ENCODE measurements at places on chromosomes 16 and 17.

DNA sequence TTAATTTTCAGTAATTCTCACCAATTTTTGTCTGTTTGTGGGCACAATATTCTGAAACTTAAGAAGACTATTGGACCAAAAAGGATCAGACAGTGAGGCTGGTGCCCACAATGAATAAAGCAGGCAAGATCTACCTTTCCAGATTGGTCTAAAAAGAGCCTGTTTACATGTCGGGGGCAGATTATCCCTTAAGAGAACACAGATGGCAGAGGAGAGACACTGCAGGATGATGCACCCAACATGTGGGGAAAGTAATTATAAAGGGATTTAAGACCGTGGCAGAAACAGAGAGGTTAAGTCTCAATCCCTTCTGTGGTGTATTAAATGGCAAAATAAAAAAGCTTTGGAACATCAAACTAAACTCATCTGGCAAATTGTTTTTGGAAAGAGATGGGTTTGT, 331.8 kb upstream of the CDH11 start:
- DNase-seq, result no peak

DNA sequence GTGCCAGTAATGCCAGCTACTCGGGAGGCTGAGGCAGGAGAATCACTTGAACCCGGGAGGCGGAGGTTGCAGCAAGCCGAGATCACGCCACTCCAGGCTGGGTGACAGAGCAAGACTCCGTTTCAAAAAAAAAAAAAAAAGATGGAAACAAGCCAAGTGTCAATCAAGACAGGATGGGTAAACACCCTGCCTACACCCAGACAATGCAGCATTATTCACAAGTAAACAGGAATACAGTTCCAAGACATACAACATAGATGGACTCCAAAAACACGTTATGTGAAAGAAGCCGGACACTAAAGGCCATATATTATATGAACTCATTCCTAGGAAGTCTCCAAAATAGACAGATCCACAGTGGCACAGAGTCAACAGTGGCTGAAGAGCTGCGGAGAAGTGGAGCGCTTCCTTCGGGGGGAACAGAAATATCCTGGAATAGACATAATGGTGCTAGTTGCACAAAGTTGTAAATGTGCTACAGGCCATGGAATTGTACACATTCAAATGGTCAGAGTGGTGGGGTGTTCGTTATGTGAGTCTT, 33.9 kb downstream of the ANKRD11 start:
- no peak for DNase-seq

DNA sequence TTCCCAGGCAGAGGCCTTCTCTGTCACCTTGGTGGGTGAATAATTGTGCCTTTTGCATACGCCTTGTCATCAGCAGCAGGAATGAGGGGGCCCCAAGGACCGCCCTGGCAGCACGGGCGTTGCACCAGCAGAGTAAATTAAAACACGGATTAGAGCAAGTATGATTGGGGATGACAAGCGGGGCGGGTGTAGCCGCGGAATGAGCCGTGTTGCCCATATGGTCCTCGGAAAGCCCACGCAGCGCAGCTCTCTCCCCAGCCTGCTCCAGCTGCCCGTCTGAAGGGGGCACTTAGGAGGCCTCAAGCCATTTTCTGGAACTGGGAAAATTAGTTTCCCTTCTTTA, 299.4 kb upstream of the IRX3 start:
- no peak for DNase-seq

DNA sequence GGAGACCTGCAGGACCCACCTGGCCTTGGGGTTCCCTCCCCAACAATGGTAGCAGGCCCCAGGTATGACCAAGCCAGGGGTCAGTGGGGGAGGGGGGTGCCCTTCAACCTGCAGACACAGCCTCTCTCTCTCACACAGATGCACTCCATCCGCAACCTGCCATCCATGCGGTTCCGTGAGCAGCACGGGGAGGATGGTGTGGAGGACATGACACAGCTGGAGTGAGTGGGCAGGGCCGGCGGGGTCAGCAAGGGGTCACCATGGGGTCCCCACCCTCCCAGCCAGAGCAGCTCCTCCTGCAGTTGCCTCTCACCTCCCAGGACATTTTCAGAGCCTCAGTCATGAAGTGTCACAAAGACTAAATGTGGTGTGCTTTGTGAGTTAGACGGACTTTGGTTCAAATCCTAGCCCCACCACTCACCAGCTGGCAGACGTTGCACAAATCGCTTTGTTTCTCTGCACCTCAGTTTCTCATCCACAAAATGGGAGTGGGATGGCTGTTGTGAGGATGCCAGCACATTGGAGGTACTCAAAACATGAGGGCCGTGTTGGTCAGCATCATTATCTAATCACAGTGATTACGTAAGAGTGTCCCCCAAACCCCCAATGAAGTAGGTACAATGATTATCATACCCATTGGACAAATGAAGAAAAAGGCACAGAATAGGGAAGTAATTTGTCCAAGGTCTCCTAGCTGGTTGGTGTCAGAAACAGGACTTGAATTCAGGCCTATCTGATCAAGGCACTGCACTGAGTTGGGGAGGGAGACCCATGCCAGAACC, 16.0 kb downstream of the MYO15A start:
- DNase-seq, result no peak

DNA sequence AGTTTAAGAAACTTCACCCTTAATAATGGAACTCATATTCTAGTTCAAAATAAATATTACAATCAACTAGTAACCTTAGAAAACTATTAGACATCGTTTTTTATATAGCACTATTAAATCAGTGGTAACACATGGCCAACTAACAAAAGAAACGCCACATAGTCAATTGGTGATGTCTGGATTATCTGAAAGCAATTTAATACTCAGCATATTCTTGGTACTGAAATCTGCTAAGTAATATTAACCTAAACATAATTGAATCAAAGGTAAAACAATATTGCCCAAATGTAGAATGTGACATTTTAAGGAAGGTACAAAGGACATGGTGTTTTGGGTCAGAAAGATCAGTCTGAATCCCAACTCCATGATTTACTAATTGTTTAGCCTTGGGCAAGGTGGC, 11.1 kb upstream of the RSL1D1 start:
- no peak for DNase-seq

DNA sequence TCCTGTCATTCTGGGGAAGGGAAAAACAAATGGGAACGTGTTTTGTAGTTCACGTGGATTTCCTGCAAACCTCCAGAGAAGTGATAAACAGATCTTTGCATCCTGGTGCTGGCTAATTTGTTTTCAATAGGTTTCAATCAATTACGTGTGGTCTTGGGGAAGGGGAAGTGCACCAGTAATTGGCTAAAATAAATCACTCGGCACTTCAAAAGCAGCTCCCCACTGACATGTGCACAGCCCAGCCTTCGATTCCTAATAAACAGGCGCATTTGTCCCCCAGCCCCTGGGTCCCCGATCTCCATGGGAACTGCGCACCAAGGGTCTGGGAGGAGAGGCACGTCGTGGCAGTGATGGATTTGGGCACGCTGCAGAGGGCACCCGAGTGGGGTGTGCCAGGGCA, 112.9 kb upstream of the GSE1 start:
- DNase-seq, result no peak

All from NCI-H446 treated with DMSO at 0.1 percent for 48 hours (cell line).